ENCODE measurements at places on chromosomes 4 and X. TPM values are rescaled to one million over a fixed set of nuclear protein-coding genes. Genes with fewer than 3 reads are reported as not detected.

AFF2 gene
- total RNA-seq = 0.72 TPM

GRCh38 chrX:13816643-13817627, at the start of gene GPM6B:
GPM6B (minus strand) TSS chrX:13817093; CDS start chrX:13816904, 189 bp downstream.
- no peak for DNase-seq

- DNase-seq = no peak
Observed at GRCh38 chrX:78375894-78376293, 48.5 kb upstream of the CYSLTR1 start.

PF4V1 gene
- not detected for total RNA-seq

GC gene
- total RNA-seq = not detected

RIBC1 gene
- not detected for total RNA-seq
